ENCODE measurements at places on chromosomes 2 and 18.
A peak's percentile ranks its signal among the peaks of the same experiment; 100 is the strongest.

- no peak for DNase-seq
Measured at GRCh38 chr18:59051470-59052165, 88.1 kb upstream of the SEC11C start.

- no peak for DNase-seq
Measured at GRCh38 chr2:128580988-128581848, 262.6 kb upstream of the HS6ST1 start.

GRCh38 chr2:210635257-210635656 is 78.9 kb downstream of the CPS1 start:
- DNase-seq: no peak

GRCh38 chr2:85388878-85389538 is 21.2 kb downstream of the CAPG start:
- DNase-seq: no peak

DNA sequence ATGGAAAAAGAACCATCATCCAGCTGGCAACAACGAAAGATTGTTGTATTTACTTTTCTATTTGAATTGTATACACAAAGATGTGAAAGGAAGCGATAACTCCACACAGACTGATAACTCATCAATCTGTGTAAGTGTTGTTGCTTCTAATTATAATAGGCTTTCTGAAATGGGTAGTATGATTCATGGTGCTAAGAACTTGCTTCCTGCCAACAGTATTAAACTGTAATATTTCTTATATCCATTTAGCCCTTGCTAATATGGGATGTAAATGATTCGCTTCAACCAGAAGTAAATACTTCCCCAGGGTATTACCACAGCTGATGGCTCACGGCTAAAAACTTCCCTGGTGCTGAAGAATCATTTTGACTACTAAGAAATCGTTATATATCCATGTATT is 70.2 kb downstream of the TMEM163 start:
- DNase-seq: peak; percentile 8

- no peak for DNase-seq
Measured at GRCh38 chr2:168034616-168035015, 212.8 kb downstream of the STK39 start.

- no peak for DNase-seq
Measured at GRCh38 chr18:50638884-50639420, 79.1 kb downstream of the MAPK4 start.

GRCh38 chr2:25176541-25177181 is 8.3 kb upstream of the POMC start:
- no peak for DNase-seq

DNA sequence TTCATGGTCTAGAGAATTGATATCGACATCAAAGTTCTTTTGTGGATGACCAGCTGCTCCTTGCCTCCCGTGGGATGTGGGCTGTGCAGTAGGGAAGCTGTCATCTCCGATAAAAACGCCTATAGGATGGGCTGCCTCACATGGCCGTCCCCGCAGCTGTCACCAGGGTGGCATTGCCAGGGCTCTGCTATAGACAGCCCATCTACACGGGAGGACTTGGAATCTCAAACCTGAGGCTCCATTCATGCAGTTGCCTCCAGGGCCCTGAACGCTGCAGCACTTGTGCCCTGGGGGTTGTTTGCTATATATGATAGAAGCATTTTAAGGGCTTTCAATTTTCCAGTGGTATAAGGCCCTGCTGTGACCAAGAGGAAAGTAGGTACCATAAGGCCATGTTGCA is 183.1 kb downstream of the MYCN start:
- DNase-seq: no peak

DNA sequence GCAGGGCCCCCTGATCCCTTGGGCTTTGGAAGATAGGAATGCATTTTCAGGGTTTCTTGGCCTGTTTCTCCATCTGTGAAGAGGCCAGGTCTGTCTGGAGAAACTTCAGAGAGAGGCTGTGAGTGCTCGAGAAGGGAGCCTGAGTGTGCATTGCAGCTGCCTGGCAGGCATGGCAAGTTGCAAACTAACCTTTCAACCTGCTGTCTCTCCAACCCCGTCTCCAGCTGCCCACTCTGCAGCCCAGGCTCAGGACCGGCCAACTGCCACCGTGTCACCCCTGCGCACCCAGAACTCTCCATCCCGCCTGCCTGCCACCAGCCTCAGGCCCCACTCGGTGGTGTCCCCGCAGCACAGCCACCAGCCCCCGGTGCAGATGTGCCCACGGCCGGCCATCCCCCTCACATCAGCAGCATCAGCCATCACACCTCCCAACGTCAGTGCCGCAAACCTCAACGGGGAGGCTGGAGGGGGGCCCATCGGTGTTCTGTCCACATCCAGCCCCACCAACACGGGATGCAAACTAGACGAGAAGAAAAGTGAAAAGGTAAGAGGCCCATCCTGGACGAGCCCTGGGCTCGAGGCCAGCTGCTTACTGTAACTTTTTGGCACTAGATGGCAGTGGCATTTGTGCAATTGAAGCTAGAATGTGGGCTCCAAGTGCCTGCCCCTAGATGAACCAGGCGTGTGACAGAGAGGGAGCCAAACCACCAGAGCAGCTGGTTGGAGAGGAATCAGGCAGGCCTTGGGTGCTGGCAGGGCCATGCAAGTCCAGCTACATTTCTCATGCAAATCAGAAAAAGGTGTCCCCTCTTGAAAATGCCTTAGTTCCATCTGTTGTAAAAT is 164.6 kb downstream of the SEPTIN10 start:
- DNase-seq: no peak

GRCh38 chr2:231395188-231396057 is at the start of gene B3GNT7:
TSS of gene B3GNT7 (plus strand) at chr2:231395710. CDS start at chr2:231395804, 94 bp downstream.
- DNase-seq: no peak

- no peak for DNase-seq
Measured at GRCh38 chr2:118120401-118120780, 32.1 kb downstream of the INSIG2 start.

DNA sequence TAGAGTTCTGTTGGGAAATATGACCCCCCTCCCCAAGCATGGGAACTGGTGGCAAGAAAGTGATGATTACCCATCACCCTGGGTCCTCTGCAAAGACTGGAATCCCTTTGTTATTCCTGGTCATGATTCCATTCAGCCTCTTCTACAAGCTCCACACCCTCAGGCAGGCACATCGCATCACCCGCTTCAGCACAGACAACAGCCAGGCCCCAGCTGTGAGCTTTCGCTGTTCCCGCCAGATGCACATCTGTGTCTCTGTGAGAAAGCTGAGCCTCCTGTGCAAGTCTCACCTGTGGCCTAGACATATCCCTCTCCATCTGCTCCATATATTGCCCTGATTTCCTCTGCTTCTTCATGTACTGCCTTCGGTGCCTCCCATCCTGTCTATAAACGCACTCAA is 368.0 kb upstream of the RAB6C start:
- DNase-seq: no peak

- peak; percentile 26 for DNase-seq
Measured at GRCh38 chr2:13003500-13003899, 286.8 kb downstream of the TRIB2 start.

- DNase-seq: no peak
Measured at GRCh38 chr2:102929721-102930120, 167.9 kb downstream of the TMEM182 start.

DNA sequence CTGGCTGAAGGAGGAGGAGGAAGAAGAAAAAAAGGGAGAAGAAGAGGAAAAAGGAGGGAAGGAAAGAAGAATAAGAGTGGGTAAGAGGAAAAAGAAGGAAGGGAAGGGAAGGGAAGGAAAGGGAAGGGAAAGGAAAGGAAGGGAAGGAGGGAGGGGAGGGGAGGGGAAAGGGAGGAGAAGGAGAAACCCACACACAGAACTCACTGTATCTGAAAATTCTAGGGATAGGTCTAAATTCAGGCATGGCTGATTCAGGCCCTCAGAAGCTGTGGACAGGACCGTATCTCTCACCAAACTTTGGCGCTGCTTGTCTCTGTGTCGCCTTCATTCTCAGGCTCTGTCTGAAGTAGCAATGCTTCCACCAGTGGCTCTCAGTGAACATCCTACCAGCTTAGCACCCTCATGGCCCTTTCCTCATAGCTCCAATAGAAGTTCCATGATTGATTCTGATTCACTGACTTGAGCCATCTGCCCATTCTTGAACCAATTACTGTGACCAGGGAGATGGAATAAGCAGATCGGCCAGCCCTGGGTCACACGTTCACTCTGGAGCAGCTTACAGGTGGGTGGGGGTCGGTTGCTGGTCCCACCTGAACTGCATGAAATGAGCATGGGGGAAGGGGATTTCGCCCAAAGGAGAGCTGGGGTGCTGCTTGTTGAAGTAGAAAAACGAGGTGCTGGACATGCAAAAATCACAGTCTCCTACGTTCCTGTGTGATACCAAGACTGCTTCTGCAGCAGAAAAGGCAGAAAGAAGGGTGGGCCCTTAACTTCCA is 59.7 kb downstream of the TTC32 start:
- DNase-seq: no peak

DNA sequence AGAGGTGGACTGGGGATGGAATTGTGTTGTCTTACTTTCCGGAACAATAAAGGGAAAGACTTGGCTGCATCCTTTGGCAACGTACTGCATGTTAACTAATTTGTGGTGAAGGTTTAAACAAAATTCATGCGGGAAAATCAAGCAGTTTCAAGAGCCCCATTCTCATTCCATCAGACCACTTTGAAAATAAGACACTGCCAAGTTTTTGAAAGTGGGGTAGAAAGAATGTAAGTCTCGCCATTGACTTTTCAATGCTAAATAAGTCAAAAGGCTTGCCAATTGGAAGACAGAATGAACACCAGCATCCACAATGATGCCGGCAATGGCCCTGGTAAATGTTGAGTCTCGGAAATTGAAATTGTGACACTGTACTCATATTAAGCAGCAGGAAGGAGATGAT is 322.0 kb downstream of the RND3 start:
- no peak for DNase-seq

DNA sequence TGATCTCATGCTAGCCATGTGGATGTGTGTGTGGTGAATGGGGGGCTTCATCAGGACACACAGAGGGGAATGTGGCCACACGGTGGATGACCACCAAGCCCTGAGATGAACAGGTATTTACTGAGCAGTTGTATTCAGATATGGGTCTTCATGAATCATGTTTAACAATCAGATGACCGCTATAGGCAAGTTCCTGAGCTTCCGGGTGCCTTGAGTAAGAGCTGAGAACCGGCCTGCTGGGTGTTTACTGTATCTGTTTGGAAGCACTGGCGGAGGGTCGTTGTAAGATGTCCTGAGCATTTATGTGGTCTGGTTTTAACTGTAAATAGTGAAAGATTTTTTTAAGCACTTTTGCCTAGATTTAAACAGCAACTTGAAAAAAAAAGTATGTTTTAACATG is 43.9 kb downstream of the BOLA3 start:
- no peak for DNase-seq

- DNase-seq: peak; percentile 14
Measured at GRCh38 chr18:28065031-28065792, 111.7 kb downstream of the CDH2 start.

DNA sequence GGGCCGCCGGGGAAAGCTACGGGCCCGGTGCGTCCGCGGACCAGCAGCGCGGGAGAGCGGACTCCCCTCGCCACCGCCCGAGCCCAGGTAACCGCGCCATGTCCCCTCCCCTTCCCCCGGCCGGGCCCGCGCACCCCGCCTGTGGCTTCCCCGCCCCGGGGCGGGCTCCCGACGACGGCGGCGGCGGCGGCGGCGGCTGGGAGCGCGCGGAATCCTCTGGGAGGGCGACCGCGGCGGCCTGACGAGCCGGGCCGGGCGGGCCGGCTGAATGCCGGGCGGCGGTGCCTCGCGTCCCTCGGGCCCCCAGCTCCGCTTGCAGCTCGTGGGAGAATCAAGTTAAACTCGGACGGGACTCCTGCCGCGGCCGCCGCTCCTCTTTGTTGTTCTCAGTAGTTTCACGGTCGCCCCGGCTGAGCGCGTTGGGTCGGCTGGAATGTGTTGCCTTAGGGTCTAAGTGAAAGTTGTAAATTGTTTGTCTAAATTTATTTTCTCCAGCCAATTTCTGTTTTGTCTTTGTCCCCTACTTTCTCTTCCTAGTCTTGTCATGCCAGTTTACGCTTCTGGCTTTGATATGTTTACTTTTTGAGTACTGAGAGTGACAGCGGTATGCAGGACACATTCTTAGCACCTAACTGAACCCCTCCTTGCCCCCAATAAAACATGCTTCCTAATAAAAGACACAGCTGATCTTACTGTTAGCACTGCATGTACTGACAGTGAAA is 685 bp downstream of the SMAD4 start:
- DNase-seq: peak; percentile 50

DNA sequence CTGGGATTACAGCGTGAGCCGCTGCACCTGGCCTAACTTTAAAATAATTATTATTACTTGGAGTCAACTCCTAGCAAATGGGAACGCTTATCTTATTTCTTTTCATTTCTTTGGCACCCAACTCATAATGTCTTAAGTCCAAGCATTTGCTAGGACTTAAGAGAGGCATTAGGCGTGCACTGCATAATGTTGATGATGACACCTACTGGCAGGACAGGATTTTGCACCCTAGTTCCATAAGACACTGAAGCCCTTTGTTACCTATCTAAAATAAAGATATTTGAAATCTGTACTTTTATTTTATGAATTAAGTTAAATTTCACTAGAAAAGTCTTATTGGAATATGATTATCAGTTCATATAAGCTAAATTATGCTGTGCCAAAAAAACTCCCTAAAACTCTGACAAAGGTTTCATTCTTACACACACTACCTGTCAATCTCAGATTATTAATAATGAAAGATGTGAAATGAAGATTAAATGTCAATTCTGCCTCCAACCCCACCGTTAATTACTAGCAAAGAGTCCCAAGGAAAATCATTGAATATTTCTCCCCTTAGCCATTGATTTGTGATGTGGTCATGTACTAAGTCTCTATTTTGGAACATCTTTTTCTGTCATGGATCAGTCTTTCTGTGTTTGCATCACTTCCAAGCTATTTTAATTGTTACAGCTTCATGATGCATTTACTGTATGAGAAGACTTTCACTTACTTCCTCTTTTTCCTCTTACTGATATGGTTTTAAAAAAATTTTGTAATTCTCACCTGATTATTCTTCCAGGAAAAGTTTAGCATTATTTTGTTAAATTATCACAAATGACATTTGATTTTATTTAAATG is 12.7 kb upstream of the CDH2 start:
- DNase-seq: peak; percentile 73

- no peak for DNase-seq
Measured at GRCh38 chr2:25400576-25401216, 59.0 kb upstream of the DNMT3A start.

DNA sequence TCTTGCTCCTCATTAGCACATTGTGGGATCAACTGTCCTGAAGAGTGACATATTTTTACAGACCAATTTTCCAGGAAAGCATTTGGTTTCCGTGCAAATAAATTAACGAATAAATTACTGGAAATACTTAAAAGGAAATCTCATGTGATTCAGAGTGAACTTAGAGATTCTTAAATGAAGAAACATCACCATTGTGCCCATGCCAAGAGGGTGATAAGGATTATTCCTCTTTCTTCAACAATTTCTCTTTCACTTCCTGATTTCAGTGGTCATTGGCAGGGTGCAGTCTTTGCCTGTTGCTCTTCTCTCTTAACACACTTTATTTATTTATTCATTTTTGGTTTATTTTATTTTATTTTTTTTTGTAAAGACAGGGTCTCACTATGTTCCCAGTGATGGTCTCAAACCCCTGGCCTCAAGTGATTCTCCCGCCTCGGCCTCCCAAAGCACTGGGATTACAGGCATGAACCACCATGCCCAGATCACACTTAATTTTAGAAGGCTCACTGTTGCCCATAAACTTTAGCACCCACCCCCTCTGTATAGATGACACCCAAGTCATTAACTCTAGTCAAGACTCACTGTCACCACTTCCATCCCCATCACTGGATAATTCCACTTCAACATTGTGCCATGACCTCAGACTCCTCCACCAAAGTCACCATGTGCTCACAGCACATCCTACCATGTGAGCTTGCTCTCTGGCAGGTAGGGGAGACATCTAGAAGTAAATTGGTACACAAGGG is 92.6 kb upstream of the CERS6 start:
- DNase-seq: no peak

GRCh38 chr2:28635191-28635611 is 116.4 kb upstream of the PPP1CB start:
- peak; percentile 26 for DNase-seq
